ENCODE measurements at places on chromosomes 5 and 9.
A peak's percentile ranks its signal among the peaks of the same experiment; 100 is the strongest.

DNA sequence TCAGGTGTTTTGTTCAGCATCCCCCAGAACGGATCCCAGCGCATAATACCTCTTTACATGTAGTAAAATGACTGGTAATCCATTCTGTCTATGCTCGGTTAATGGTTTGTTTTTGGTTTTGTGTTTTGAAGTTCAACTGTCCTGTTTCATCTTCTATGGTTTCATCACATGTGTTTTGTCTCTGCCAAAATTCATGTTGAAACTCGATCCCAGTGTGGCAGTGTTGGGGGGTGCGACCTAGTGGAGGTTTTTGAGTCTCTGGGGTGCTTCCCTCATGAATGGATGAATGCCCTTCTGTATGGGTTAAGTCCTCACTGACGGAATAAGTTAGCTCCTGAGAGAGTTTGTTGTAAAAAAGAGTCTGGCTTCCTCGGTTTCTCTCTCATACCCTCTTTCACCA is 317.4 kb downstream of the KDM4C start:
- no peak for DNase-seq

DNA sequence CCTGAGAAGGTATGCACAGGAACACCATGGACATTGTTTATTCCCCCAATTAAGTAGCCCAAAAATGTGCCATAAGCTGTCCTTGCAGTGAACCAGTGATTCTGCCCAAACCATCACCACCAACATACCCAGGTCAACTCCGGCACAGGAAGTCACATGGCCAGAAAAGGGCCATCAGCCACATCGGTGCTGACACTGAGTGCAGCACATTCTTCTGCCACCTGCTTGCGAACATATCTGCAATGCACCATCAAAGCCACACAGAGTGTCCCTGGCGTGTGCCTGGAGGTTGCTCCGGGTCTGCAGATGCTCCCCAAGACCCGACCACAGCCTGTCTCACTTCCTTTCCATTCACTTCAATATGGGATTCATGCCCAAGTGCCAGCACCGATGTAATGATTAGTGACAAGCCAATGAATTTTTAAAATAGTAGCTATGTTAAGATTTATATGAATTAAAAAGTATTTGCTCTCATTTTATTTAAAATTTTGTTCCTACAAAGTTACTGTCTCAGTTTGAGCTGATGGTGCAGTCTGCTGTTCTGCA is 37.6 kb downstream of the SYK start:
- DNase-seq = no peak

DNA sequence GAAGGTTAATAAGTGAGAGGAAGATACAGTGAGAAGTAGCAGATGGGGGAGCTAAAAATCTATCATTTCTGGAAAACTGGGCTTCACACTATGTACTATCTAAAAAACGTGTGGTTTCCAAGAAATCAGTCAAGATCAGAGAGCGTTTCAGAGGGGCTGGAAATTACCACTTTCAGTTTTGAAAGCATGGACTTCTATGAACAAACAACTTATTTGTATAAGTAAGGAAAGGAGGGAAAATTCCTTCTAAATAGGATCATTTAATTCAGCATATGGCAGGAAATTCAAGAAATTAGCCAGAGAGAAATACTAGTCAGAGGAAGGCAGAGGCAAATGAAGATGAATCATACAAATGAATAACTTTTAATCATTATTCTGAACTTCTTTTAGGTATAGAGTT is 11.3 kb downstream of the TNC start:
- DNase-seq = peak; percentile 60

GRCh38 chr9:21121595-21122251 is 19.9 kb downstream of the IFNW1 start:
- DNase-seq = no peak

- peak; percentile 80 for DNase-seq
These were observed 438.0 kb upstream of the WWC1 start for GRCh38 chr5:167853421-167853820.

- DNase-seq = no peak
These were observed 84.0 kb downstream of the GTF3C4 start for GRCh38 chr9:132754236-132754635.

DNA sequence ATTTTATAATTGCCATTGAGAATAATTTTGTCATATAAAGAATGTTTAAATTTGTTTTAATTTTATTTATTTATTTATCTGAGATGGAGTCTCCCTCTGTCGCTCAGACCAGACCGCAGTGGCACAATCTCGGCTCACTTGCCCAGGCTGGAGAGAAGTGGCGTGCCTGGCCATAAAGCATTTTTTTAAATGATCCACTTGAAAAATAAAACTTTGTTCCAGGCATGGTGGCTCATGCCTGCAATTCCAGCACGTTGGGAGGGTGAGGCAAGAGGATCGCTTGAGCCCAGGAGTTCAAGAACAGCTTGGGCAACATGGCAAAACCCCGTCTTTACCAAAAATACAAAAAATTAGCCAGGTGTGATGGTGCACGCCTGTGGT is 2.1 kb upstream of the SIT1 start:
- no peak for DNase-seq

DNA sequence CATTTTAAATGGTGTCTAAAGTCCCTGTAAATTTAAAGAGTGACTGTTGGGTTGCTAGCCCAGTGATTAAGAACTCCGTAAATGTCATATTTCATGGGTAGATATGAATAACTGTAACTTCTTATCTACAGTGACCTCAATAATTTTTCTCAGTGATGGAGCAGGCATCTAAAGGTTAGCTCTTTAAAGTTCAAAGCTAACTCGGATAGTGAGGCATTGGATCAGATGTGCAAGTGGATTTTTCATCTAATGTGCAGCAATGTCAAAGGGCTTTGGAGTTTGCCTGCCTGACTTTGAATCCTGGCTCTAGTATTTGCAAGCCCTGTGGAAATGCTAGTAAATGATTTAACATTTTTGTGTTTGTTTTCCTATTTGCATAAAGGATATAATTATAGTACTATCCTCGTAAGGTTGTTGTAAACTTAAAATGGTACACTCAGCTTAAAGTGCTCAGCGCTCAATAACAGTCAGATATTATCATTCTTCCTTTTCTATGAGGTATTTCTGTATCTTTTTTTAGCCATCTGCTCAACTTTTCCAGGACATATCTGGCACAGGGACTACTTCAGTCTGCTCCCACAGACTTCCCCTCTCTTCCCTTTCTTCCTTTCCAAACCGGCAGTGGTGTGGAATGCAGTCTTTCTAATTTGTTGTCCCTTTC is 163.7 kb upstream of the ELL2 start:
- DNase-seq = peak; percentile 37

GRCh38 chr5:89342106-89342876 is 459.3 kb upstream of the MEF2C start:
- peak; percentile 90 for DNase-seq

GRCh38 chr9:27293996-27294395 is 3.0 kb downstream of the EQTN start:
- DNase-seq = no peak

- DNase-seq = no peak
These were observed 363.1 kb downstream of the PRELID2 start for GRCh38 chr5:145471831-145472612.

- DNase-seq = peak; percentile 95
These were observed 74.1 kb downstream of the FNBP1 start for GRCh38 chr9:129968690-129969485.

Data from fibroblast of upper back skin (primary cell).